ENCODE measurements at places on chromosomes 3 and 15.

DNA sequence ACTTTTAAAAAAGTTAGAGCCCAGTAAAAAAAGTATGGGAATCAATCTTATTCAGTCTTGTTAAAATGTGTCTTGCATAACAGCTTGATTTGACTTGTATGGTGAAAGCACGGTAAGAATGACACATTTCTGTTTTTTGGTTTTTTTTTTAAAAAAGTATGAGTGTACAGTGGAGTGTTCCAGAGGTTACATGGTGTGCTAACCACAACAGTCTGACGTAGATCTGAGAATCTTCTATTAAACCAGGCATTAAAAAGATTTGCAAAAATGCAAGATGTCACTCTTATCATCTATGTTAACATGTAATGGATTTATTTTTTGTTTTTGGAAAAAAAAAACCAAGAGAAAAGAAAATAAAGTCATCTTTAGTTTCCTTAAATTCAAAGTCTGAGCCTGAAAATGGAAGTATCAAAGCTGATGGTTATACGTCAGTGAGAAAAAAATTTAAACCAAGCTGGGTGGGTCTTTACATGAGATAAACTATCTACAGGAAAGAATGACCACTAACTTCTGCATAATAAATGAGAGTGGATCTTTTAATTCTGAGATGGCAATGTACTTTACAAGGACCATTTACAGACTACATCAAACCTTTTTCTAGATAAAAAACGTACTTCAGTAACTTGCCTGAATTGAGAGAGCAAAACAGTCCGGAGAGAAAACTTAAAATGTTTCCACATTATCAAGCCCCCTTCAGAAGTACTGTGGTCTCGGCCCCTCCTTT is 1.6 kb downstream of the GABPB1 start:
- DNase-seq, result no peak

DNA sequence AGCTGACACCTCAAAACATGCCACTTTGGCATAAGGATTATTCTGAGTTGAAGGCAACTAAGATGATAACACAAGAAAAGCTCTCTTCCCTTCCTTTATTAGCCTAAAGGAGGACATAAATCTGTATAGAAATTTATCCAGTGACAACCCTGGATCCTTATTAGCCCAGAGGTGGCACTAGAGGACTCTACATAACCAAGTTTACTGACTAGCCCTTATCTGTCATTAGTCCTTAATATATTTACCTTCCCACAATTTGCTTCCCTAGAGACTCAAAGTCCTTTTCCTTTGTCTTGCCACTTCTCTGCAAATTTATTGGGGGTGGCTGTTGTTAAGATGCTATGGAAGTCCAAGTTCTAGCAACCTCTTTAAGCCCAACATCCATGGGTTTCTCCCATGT is 26.7 kb downstream of the CEP70 start:
- no peak for DNase-seq

DNA sequence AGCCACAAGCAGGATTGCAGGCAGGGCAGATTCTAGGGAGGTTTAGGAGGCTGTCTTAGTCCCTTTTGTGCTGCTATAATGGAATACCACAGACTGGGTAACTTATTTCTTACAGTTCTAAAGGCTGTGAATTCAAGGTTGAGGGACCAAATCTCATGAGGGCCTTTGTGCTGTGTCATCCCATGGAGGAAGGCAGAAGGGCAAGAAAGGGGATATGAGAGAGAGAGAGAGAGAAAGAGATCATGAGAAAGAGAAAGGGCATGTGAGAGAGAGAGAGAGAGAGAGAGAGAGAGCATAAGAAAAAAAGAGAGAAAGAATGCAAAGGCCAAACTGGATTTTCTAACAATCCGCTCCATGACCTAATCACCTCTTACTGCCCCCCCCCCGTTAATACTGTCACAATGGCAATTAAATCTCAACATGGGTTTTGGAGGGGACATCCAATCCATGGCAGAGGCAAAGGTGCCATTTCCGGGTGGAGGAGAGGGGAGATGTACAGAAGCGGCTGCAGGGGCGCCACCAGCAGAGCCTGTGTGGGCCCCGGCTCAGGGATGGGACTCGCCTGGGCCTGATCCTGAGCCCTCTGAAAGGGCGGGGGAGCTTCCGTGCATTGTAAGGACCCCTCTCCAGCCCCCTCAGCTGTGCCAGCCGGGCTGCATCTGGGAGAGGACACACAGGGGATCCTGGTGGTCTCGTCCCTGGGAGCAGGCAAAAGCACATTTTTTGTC is 20.5 kb downstream of the MRPS11 start:
- no peak for DNase-seq

DNA sequence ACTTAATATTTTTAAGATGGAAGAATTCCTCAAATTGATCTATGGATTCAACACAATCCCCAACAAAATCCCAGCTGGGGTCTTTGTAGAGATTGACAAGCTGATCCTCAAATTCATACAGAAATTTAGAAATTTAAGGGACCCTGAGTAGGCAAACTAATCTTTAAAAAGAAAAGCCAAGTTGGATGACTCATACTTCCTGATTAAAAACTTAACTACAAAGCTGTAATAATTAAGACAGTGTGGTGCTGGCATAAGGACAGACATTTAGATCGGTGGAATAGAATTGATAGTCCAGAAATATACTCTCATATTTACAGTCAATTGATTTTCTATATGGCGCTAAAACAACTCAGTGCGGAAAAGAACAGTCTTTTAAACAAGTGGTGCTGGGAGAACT is 11.6 kb downstream of the FAM162A start:
- no peak for DNase-seq

DNA sequence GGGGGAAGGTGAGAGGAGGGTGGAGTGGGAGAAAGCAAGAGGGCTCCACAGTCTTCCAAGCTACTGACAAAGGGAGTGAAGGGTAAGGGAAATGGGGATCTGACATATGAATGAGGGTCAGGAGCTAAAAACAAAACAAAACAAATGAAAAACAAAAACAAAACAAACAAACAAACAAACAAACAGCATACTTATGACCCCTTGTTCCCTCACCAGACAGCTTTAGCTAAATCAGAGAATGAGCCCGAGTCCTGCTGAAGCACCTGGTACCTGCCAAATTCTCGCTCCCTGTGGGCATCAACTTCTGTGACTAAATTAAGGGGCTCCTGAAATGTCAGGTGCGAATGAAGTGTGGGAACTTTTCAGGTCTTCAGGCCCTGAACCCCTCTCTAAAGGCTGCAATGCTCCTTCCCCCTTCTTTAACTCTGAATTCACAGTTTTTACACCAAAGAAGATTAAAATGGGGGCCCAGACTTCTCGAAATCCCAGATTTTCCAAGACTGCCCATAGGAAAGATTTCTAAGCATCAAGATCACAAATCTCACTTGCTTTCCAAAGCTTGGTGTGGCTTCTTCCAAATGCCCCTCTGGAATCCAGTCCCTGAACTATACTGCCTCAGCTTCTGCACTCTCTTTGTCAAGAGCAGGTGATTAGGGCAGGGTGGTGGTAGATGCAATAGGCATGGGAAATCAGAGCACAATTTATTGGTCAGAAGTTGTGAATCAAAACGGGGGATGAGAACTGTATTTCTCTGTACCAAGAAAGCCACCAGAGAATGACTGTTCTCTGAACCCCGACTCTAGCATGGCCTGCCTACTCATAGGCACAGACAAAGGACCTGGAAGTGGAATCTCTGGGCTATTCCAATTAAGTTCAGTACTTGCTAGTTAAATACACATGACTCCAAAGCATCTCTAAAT is 40.9 kb downstream of the ZIC4 start:
- no peak for DNase-seq

GRCh38 chr15:73839699-73840377 is 33.5 kb upstream of the TBC1D21 start:
- no peak for DNase-seq

DNA sequence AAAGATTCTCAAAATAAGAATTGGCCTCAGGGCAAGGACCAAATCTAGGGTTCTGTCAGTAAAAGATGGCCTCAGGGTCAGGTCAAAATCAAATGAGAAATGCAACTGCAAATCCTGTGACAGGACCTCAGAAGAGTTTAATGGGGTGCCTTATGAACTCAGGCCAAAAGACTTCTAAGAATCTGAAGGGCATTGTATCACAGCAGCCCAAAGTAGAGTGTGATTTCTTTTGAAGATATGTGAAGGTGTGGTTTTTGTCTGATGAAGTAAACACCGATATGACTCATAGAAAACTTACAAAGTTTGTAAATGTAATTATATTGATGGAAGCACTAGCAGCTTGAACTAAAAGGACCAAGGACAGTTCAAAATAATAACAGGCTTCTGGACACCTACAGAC is 966.1 kb downstream of the AGBL1 start:
- DNase-seq, result no peak

DNA sequence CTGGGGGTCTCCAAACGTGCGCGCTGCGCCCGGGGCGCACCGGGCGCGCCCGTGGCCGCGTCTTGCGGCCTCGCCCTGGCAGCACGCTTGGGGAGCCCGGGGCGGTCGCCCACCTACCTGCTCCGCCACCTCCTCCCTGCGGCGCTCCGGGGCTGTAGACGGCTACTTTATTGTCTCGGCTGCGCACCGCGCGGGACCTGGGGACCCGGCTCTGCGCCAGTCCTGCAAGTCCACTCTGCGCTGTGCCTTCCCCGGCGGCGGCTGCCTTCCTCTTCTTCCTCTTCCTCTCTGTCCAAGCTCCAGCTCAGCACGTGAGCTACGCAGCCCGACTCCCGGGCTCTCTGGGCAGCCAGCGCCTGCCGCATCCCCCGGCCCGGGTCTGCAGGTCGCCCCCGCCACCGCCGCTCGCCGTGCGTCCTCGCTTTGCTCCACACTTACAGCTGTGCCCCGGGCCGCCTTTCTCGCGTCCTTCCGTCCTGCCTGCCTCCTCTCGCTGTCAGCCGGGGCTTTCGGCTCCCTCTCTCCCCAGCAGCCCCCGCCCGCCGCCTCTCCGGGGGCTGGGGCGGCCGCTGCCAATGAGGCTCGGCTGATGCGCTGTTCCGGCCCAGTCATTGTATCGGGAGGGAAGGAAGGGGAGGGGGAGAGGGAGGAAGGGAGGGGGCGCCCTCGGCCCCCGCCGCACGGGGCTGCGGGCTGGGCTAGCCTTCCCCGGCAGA is 156.4 kb upstream of the FRMD4B start:
- DNase-seq, result no peak

DNA sequence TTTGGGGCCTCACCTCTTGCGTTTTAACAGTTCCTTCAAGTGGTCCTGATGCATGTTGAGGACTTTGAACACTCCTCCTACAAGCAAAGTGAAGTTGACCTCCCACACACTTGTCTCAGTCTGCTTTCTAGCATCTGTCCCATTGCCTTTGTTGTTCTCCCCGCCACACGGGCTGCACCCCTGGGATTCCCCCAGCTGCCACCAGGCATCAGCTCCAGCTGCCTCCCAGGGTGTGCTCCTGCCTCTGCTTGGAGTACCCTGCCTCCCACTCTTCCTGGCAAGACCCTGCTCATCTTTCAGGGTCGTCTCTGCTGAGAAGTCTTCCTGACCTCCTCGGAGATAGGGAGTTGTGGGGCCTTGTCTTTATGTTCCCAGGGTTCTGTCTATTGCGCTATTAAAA is 52.2 kb downstream of the IGF1R start:
- DNase-seq, result no peak

GRCh38 chr15:98202256-98202655 is 241.8 kb downstream of the ARRDC4 start:
- DNase-seq, result no peak

DNA sequence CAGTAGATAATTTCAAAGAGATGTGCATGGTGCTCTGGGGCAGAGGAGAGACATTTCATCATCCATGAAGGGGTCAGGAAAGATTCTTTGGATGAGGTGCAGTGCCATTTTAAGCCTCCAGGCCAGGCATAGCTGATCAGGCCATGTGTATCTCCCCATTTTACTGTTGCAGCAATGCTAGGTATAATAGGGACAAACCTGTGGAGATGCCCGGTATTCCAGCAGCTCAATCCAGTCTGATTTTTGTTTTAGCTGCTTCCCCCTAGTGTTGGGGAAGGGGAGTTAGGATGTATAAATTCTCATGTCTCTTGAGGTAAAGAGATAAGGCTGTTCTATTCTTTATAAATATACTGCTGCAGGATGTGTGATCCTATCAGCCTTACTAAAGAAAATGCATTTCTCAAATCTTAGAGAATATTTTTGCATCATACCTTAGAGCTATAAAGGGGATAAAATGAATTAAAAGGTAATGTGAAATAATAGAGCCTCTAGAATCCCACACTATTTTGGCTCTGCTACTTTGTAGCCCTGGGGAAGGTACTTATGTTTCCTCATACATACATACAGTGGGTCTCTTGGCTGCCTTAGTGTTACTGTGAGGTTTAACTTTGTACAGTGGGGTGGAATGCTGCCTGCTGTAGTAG is 5.2 kb downstream of the CDV3 start:
- no peak for DNase-seq

GRCh38 chr3:138450181-138450580 is 15.8 kb downstream of the ESYT3 start:
- DNase-seq, result no peak

DNA sequence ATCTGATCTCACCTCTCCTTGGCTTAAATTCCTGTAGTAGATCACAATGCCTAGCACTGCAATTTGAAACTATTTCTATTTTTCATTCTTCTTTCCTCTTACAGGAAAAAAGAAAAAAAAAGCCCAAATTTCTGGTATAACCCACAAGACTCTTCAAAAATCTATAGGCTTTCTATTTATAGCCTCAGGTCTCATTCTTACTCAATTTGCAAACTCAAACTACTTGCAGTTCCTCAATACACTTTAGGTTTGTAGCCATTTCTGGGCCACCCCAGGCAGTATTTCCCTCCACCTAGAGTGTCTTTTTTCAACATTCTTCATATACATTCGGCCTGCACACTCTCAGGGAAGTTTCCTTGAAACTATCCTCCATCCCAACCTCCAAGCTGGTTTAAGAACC is 169.0 kb downstream of the TBC1D5 start:
- no peak for DNase-seq

DNA sequence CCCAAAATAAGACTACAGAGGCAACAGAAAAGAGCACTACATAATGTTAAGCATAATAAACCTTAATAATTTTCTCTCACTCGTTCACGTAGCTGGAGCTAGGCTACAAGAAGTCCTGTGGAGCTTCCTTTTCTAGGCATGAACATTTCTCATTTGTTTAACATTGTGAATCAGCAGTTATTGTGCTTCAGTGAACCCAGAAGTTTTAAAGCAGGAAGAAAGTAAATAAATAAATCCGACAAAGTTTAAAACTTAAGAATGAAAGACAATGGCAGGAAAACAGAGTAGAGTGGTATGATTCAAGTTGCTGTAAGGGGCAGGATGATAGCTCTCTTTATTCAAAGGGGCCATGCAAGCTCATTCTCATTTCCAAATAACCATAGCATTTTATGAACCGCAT is 191.8 kb downstream of the LSAMP start:
- DNase-seq, result no peak

GRCh38 chr15:78660584-78660983 is 19.6 kb upstream of the CHRNB4 start:
- no peak for DNase-seq

- peak; percentile 73 for DNase-seq
Observed at GRCh38 chr3:169812332-169813235, at the start of the genes LRRC34 and LRRIQ4. Gene LRRC34, minus strand, starts transcription at chr3:169812904. Its CDS starts 356 bp downstream, at chr3:169812548. Gene LRRIQ4, plus strand, starts transcription at chr3:169812870. Its CDS starts 9,052 bp downstream, at chr3:169821922.

DNA sequence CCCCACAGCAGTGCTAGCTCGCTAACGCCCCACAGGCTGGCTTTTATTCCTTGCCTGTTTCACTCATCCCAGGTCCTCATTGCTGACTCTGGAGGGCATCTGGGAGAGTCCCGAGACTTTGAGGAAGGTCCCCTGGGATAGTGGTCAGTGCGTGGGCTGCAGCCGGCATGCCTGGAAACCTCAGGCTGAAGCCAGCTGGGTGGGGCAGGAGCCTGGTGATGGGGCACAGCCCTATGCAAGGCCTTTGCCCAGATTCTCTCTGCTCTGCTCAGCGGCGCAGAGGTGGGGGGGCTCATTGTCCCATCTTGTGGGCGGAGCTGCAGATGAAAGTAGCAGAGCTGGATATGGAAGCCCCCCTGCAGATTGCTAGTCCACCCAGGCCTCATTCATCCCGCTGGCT is 55.7 kb upstream of the SMAD6 start:
- no peak for DNase-seq

GRCh38 chr3:140273542-140274195 is 338.7 kb downstream of the CLSTN2 start:
- no peak for DNase-seq

All from adrenal gland (tissue), 19 donors.